NCI-H460 (cell line): ENCODE measurements at places on chromosomes 7 and 10.

- no peak for DNase-seq
Measured at GRCh38 chr10:111765216-111765615, 418.3 kb downstream of the GPAM start.

DNA sequence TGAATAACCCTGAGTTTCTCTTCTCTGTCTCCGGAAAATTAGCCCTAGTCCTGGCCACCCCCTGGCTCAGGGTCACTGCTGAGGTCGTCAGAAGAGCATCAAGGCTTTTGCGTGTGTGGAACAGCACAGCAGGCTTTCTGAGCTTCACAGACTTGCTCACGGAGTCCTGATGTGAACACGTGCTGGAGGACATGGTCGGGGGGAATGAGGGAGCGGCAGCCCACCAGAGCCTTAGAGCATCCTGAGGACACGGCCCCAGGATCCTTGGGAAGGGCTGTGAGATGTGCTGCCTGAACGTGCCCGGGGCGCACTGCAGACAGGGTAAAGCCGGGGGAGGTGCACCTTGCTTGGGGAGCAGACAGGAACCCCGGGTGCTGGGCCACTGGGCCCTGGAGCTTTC lies 28.8 kb downstream of the TMEM120A start:
- no peak for DNase-seq

GRCh38 chr10:125994601-125995000 lies 98.2 kb downstream of the FANK1 start:
- no peak for DNase-seq

DNA sequence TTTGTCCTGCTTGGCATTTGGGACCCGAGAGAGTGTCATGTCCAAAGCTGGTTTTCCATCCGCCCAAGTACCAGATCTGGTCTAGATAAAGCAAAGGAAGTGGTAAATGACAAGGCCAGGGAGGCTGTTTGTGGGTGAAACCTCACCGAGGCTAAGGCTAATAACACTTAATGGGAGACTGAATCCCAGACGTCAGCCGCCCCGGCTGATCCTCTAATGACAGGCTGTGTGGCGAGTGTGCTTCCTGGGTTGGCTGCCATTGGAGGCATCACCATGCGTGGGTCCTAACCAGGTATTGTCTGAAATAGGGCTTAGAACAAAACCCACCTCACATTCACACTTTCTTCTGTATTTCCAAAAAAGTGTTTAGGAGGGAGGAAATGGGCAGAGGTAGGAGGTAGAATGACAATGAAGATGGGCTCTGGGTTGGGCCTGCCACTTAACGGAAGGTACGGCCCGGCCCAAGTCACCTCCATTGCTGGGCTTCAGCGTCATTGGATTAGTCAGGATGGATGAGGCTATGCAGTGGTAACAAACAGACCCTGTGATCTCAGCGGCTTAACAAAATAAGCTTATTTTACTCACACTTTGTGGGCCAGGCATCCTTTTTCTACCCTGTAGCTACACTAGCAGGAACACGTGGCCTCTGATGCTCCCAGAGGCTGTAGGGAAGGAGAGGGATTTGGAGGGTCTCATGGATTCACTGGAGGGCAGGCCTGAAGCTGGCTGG lies 59.7 kb downstream of the PROSER2 start:
- DNase-seq = no peak

DNA sequence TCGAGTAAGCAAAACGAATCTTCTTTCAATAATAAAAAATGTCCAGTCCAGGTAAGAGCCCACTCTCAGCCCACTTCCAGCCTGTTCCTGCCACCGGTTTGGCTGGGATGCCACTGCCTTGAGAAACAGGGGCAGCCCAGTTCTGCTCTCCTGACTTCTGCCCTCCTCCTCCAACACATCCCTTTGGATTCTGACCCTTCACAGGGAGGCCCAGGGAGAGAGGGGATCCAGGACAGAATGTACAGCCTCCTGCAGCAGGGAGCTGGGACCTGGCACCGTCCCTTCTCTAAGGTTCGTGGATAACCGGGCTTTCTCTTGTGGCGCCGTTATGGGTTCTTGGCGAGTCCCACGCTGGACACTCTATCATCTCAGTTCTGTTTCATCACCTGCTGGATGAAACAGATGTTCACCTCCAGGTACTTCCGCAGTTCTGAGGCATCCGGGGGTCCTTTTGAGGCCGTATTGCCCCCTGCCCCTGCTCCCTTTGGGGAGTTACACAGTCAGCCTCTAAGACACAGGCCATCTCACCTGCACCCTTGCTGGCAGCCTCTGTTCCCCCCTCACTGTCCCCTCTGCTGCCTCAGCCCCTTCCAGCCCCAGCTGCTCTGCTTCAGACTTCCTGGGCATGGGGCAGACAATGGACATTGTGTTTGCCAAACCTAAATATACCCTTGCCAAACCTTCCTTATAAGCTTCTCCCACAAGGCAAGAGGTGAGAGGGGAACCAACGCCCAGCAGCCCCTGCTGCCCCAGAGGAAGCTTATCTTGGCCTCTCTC lies 203.8 kb upstream of the ZMIZ1 start:
- no peak for DNase-seq

- DNase-seq = no peak
Measured at GRCh38 chr7:45691155-45691656, 117.0 kb downstream of the ADCY1 start.

GRCh38 chr10:63588436-63589167 lies 67.4 kb downstream of the REEP3 start:
- DNase-seq = no peak

DNA sequence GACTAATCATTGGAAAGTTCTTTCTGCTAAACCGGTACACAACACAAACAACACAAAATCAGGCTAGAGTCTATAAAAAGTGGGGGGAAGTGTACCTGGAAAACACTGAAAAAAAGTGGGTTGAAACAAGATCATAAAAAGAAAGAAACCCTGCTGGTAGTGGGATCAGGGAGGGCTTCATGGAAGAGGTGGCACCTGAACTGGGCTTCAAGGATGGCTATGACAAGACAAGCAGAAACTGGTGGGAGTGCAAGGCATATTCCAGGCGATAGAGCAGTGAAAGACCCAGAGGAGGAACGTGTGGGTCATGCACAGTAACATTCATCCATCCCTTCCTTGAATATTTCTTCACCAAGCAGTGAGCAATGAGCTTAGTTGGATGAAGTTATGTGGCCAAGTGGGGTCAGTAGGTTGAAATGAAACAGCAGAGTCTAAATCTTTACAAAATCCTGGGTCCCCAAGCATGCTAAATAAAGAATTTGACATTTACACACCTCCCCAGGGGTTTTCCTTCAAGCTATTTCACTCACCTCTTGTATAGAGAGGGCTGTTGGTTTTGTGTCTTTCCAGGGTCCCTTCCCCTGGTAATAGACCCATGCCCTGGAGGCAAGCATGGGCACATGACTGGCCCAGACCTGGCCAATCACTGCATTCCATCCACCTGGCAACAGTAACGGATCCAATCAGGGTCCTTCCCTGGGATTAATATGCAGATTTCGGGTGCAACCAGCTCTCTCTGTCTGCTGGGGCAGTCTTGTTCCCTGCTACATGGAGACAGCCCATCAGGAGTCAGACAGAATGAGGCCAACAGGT lies 38.2 kb downstream of the SPOCK2 start:
- no peak for DNase-seq

- no peak for DNase-seq
Measured at GRCh38 chr7:78383096-78383880, 584.7 kb downstream of the PHTF2 start.

DNA sequence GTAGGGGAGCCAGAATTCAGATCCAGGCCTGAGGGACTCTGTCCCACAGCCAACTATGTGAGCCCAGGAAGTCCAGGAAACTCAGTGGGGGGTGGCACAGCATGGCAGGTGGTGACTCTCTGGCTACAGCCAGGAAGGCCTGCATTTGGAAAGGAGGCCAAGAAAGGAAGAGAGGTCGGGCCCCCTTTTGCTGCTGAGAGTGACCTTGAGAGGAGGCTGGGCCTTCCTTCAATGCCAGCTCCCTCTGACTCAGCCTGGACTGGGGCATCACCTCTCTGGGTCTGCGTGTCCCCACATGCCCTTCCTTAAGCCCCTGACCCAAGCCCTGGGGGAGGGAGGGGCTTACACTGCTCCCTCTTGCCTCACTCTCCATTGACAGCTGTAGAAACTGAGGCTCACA lies 6.4 kb upstream of the MYL10 start:
- no peak for DNase-seq

DNA sequence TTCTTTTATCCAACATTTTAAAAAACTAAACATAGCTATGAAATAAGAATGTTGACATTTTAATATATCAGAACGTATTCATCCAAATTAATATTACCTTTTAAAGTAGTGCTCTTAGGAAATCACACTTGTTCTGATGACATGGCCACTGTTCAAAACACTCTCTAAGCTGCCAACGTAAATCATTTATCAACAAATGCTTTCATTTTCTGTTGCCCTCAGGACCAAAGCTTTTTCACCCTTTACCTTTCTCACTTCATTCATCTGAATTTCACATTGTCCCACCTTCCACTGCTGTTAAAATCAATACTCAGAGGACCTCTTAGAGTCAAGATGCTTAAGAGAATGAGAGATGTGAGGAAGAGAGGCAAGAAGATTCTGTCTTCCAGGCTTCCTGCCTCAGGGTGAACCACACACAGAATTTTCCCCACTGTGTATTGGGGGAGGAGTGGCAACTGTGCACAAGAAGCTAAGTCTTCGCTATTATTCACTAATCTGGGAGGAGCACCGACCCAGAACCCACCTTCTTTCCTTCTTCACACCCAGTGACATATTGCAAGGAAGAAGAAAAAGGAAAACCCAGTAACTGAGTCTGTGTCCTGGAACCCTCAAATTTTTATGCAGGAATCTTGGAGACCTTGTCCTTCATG lies 21.0 kb downstream of the HIBADH start:
- no peak for DNase-seq

GRCh38 chr7:98488167-98488566 lies 87.3 kb upstream of the BAIAP2L1 start:
- DNase-seq = no peak

DNA sequence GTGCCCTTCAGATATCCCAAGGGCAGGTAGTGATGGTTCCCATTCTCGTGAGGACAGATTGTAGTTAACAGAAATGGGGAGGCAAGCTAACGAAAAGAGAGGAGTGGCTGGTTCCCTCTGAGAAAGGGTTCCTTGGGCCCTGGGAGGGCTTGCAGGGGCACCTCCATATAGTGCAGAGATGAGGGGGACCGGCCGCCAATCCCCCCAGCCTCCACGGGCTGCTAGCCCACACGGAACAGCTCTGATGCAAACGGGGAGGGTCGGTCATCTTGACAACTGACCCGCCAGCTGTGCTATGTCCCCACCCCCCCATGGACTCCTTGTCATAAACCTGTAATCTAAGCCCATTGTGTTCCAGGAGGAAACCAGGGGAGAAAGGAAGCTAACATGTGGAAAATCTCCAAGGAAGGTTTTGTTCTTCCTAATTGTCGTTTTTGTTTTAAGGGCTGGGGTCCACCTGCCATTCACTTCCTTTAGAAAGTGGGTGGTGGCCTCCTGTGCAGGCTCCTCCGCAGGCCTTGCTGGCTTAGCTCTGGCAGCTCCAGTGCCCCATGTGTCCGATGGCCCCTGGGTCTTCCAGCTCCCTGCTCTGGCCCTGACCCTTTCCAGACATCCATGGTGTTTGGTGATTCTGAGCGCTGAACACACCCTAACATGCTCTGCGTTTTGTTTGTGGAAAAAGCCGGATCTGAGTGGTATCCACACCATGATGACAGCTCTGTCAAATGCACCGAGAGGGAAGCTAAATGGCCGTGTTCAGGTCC lies 15.9 kb downstream of the ADCY1 start:
- no peak for DNase-seq

DNA sequence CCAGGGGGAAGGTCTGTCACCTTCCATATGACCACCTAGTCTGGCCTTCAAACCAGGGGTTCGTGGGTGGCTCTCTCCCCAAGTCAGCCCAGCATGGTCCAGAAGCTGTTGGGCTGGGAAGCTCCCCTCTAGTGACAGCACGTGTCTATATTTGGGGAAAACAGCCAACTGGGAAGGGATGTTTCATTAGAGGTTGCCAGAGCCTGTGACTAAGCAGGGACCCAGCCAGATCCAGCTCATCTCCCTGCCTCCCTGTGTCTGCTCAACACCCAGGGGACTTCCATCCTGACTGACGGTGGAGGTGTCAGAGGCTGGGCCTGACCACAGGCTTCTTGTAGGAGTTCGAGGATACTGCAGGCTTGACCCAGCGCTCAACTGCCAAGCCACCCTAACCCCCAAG lies 10.5 kb downstream of the STYXL1 start:
- no peak for DNase-seq

DNA sequence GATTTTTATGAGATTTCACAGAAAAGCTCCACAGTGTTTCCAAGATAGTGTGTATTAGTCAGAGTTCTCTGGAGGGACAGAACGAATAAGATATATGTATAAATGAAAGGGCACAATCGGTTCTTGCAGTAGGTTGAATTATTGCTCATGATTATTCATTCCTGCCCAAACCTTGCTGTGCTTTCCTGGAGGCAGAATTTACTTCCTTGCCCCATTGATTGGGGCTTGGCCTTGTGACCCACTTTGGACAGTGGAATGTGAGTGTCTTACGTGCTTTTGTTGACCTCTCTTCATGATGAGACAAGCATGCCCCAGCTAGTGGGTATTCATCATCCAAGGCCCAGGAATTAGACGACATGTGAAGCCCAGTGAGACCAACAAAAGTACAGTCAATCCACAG lies 53.0 kb upstream of the ABCB5 start:
- DNase-seq = no peak

GRCh38 chr10:120095875-120096274 lies 203.3 kb downstream of the SEC23IP start:
- no peak for DNase-seq

DNA sequence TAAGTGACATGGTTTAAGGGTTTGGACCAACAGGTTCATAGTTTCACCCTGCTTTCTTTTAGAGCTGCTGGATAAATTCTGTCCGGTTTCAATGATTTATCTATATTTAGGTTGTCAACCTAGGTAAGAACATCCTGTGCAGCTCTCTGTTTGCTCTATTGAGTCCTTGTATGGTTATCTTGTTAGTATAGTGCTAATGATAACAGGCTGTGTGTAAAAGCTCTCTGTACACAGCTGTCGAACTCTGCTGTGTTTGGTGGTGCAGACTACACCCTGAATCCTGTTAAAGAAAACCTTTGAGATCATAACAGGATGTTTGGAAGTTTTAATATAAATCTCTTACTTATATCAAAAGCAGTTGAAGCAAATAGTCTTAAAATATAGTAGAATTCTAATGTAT lies 219.2 kb downstream of the SDK1 start:
- DNase-seq = no peak

- DNase-seq = no peak
Measured at GRCh38 chr10:124586142-124586541, 124.5 kb downstream of the LHPP start.

GRCh38 chr10:50063100-50063499 lies 4.7 kb upstream of the WASHC2A start:
- no peak for DNase-seq

GRCh38 chr7:158722574-158723237 lies 18.1 kb upstream of the NCAPG2 start:
- DNase-seq = no peak

DNA sequence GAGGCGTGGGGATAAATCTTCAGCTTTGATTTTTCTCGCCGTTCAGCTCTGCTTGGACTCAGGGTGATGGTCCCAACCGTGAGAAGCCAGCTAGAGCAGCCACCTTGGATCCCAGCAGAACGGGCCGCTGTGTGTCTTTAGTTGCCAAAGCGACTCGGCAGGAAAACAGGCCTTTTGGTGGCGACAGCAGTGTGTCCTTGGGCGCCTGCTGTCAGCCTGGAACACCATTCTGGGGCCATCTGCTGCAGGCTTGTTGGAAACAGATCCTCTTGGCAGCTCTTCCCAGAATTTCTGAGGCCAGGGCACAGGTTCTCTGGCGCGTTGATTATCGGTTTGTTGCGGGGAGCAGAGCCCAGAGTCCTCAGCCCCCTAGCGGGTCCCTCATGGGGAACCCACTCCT lies 97.6 kb downstream of the CUX1 start:
- no peak for DNase-seq
